CD14-positive monocyte (primary cell): ENCODE measurements at places on chromosomes 3 and 15.

DNA sequence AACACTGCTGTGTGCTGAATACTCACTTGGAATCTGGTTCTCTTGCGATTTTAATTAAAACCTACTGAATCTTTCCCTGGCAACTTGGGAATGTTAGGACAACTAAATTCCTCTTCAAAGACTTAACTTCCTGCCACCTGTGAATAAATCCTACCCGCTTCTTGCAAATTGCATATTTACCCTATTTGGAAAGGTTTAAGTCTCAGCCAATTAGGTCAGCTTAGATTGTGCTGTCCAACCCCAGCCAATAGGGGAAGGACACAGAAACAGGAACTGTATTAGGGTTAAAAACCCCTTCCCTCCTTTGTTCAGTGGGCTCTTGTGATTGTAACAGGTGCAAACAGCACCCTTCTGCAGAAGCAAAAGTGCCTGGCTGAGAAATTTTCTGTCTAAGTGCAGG is 38.6 kb upstream of the FSTL1 start:
- DNase-seq = no peak

- DNase-seq = no peak
These were observed 2.7 kb upstream of the ALAS1 start for GRCh38 chr3:52195291-52195597.

GRCh38 chr3:128625409-128625945 is 25.1 kb downstream of the RPN1 start:
- no peak for DNase-seq

GRCh38 chr15:76730262-76730661 is 174.9 kb downstream of the SCAPER start:
- no peak for DNase-seq

DNA sequence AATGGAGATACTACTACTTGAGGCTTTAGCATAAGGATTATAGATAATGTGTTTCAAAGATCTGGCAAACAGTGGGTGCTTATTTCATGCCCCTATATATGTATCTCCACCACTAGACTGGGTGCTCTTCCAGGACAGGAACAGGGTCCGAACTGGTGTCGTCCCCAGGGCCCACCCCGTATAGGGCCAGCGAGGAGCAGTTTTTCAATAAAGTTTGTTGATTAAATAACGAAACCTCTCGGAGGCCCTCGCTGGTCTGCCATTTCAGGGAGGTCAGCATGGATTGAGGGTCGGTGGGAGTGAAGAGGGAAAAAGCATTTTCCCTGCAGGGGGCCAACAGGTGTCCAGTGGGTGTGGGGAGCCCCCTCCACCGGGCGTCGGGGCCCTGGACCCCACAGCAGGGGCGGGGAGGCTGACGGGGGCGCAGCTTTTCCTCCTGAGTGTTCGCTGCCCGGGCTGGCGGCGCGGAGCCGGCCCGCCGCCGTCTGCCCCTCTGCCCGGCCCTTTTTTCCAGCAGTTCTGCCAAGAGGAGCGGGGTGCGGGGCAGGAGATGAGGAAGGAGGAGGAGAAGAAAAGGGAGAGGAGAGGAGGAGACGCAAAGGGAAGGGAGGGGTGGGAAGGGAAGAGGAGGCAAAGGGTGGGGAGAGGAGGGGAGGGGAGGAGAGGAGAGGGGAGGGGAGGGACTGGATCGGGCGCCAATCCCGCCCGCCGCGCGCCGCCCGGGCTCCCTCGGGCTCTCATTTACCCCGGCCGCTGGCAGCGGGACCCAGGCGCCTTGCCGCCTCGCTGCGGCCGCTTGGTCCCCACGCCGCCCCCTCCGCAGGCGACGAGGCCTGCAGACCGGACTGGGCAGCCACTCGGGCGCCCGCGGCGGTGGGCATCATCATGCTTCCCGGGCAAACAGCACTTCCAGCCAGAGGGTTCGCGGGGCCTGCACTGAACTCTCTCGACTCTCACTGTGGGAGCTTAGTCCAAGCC is 66.3 kb downstream of the ISG20 start:
- DNase-seq = no peak

GRCh38 chr3:51968170-51968775 is 1.0 kb upstream of the PCBP4 start:
- DNase-seq = no peak

GRCh38 chr3:105398437-105398836 is 31.7 kb downstream of the ALCAM start:
- DNase-seq = no peak

- no peak for DNase-seq
These were observed 27.4 kb downstream of the ARIH2 start for GRCh38 chr3:48945891-48946549.

GRCh38 chr3:60188803-60189202 is 1062.4 kb downstream of the FHIT start:
- DNase-seq = no peak

DNA sequence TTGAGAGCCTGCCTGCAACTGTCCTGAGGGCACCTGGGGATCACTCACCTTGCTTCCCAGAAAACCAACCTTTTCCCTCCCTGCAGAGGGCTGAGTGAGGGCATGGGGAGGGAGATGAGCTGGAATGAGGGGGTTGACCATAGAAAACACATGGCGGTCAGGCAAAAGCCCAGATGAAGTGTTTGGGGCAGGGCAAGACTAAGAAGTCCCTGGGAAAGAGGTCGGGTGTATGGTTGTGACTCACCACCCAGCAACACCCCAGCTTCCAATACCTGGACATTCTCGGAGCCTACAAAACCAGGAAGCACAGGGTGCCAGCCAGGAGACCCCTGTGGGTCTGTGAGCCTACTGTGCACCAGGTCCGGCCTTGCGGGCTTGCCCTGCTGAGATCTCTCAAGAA is 95.3 kb upstream of the ATP2B2 start:
- no peak for DNase-seq

- DNase-seq = no peak
These were observed 57.2 kb downstream of the OXNAD1 start for GRCh38 chr3:16322189-16322588.

- no peak for DNase-seq
These were observed 48.3 kb downstream of the PRTG start for GRCh38 chr15:55694652-55695150.

DNA sequence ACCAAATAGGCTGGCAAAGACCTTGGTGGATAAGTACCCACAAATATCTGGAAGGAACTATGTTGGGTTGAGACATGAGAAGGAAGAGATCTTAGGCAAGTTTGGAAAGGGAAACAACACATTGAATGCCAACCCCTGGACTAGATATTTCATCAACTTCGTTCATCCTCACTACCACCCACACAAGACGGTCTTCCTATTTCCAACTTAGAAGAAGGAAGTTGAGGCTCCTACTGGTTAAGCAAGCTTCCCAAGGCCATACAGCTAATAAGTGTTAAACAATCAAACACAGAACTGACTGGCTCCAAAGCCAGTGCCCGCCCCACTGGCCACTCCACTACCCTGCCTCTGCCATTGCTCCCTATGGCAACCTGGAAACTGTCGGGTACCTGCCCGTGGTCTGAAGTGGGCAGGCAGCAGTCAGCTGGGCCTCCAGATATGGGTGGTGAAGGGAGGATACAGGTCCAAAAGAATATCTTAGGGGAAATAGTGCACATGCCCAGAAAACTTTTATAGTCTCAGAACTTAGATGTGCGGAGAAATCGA is 94.9 kb downstream of the LIPC start:
- peak; percentile 88 for DNase-seq

DNA sequence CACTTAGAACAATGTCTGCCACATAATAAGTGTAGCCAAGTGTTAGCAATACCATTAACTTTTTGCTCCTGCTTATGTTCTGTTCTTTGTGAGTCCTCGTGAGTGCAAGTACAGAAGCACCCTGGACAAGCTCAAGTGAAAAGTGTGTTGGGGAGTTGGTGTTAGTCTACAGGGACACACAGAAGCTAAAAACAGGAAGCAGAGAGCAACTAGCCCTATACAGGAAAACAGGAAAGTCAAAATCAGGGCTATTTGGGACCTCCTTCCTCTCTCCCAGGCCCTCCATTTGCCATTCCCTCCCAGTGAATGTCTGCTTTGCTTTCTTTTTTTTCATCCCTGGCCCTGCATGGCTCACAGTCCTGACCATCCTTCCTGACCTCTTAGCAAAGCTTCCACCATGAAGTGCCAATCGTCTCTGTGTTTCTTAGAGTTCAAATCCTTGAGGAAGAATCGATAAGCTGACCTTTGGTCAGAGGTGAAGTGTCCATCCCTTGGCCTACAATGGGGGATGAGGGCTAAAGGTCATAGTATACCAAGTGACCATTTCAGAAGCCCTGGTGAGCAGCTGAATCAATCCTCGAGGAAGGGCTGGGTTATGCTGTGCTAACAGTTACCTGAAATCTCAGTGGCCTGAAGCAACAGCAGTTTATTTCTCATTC is 328.2 kb downstream of the SHQ1 start:
- peak; percentile 23 for DNase-seq

DNA sequence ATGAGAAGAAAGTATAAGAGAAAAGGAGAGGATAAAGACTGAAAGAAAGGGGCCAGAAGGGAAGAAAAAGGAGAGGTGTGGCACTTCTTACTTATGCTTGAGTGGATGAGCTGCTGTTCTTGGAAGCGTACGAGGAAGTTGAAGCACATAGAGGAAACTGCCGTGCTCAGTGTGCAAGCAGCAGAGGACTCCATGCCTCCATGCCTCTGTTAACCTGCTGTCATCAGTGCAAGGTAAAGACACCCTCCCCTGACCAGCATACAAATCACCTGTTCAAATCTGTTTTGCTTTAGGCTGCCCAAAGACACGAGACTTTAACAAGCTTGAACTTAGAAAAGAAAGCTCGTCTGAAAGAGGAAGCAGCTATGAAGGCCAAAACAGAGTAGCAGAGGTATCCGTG is 6.4 kb downstream of the WDR5B start:
- peak; percentile 47 for DNase-seq

- no peak for DNase-seq
These were observed 24.7 kb downstream of the PCOLCE2 start for GRCh38 chr3:142863930-142864920.

DNA sequence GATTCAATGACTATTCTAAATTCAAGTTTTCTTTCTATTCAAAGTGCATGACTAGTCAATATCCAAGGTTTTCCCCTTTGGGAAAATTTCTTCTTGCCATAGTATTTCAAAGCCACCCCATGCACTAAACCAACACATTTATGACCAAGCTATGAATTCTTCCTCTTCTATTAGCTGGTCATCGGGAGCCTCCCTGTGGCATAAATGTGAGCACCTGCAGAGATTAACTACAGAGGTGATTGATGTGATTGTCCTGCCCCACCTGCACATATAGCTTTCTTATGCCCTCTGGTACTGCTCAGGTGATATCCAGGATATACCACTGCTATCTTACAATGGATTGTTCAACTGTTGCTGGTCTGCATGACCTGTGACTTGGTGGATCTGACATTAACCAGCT is 694.9 kb downstream of the ZBBX start:
- no peak for DNase-seq

GRCh38 chr15:90893175-90894090 is 9.1 kb downstream of the FES start:
- no peak for DNase-seq

GRCh38 chr3:184907681-184908649 is 96.0 kb downstream of the VPS8 start:
- no peak for DNase-seq

- no peak for DNase-seq
These were observed 44.4 kb upstream of the C3orf38 start for GRCh38 chr3:88105325-88105724.

- no peak for DNase-seq
These were observed 773.8 kb downstream of the MECOM start for GRCh38 chr3:168889666-168890065.

GRCh38 chr3:23161896-23162570 is 41.1 kb upstream of the UBE2E2 start:
- DNase-seq = no peak

GRCh38 chr3:165505657-165506056 is 309.5 kb upstream of the SLITRK3 start:
- no peak for DNase-seq

DNA sequence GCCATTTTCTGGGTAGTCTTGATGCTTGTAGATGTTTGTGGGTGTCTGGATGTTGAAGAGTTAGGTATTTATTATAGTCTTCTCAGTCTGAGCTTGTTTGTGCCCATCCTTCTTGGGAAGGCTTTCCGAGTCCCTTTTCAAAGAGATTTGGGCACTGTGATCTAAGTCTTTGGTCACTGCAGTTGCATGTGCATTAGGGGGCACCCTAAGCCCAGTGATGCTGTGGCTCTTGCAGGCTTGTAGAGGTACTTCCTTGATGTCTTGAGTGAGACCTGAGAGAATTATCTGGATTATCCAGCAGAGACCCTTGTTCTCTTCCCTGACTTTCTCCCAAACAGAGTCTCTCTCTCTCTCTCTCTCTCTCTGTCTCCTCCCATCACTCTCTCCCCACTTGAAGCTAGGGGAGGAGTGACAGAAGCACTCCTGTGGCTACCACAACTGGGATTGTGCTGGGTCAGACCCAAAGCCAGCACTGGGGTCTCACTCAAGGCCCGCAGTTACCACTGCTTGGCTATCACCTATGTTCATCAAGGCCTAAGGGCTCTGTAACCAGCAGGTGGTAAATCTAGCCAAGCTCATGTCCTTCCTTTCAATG is 68.5 kb downstream of the TMCO5A start:
- peak; percentile 78 for DNase-seq

DNA sequence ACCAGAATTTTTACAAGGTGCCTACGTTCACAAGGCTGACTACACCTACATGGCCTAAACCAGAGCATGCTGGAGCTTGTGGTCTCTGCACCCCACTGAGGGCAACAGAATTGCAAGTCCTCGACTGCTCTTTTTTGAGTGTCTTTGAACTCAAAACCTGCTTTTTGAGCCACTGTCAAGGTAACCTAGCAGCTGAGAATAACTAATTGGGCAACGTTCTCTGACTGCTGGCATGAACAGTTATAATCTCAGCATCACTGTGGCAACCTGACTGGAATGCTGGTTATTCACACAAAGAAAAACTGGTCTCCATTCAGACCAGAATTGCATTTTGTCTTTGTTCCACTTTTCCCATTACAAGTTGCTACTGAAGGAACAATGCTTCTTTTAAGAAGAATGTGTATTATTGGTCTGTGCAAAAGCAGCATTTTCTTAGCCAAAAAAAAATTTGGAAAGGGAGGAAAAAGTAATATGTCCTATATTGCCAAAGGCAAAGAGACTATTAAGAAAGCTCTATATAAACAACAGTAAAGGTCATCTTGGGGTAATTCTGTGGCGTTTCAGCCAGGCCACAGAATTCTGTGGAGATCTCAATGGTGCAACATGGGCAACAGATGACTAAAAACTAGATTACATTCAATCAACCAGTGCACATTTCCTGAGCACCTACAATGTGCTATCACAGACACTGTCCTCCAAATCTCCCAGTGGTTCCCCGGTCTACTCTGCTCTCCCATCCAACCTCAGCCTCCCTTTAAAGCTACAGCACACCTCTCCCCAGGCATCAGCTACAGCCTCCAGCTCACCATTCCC is 76.8 kb downstream of the TNIK start:
- no peak for DNase-seq

GRCh38 chr3:1446531-1446930 is 353.7 kb downstream of the CNTN6 start:
- DNase-seq = no peak
